Camera-type eye (tissue), 1 donor: ENCODE measurements at places on chromosomes 3 and 15. TPM values are rescaled to one million over a fixed set of nuclear protein-coding genes. Genes with fewer than 3 reads are reported as not detected.

Gene TUSC7
- total RNA-seq, result not detected

Gene GRK7
- 1.3 TPM for total RNA-seq

Gene NR2E3
- total RNA-seq, result 218 TPM

Gene CYP8B1
- not detected for total RNA-seq

Gene FMN1
- total RNA-seq, result 67.1 TPM

Gene ECE2
- total RNA-seq, result 2.0 TPM

Gene TGM4
- total RNA-seq, result not detected

Gene CNBP
- total RNA-seq, result 337 TPM

Gene EOMES
- 4.6 TPM for total RNA-seq
